NCI-H1105 (cell line): ENCODE measurements at places on chromosomes 12 and 14.

GRCh38 chr14:94681300-94682060 lies 69.3 kb downstream of the SERPINA3 start:
- no peak for DNase-seq

DNA sequence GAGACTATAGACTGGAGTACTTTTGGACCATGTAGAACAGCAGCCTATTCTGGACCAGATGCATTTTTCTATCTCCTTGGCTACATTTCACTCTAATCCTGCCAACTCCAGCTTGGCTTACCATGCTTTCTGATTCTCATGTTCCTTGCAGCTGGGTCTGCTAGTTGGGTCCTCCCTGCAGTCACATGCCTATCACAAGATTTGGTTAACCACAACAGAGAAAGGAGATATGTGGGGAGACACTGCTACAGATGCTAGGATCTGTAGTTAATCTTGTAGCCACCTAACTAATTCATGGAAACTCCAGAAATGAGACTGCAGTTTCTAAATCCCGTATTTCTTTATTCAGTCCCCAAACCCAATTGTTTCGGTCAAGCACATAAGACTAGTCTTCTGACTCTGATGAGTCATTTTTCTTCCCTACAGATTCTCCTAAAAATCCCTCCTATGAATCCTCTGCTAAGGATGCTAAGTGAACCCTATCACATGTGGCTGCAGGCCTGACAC lies 410.6 kb downstream of the DAD1 start:
- no peak for DNase-seq

DNA sequence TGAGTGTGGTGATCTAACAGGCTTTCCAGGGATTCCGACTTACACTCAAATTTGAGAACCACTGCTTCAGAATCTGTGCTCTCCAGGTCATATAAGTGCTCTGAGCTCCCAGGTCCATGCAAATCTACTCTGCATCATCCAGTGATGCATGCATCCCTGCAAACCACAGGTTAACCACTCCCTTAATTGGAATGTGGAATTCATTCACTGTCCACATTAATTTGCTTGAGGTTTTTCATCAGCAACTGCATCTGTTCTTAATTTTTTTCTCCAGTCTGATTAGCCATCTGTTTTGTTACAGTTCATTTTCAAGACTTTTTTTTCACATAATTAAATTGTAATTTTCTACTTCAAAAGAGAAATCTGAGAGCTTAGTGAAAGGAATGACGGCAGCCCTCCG lies 43.4 kb upstream of the RIN3 start:
- no peak for DNase-seq

GRCh38 chr12:124563401-124563800 lies 4.0 kb downstream of the NCOR2 start:
- DNase-seq, result no peak

DNA sequence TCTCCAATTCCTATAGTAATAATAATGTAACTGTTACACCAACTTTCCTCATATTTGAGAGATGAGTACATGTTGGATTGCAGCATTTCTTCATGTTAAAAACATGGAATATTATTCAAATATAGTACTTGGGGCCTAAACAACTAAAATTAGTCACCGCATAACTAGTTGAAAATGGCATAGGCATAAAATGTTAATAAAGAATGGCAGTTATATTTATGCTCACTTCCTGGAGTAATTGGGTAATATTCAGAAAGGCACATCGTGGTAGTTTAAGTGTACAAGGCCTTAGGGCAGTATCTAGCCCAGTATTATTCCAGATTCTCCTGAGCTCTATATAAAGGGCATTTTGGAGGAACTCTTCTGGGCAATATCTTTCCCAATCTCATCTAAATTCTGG lies 46.0 kb downstream of the ERGIC2 start:
- DNase-seq, result no peak

DNA sequence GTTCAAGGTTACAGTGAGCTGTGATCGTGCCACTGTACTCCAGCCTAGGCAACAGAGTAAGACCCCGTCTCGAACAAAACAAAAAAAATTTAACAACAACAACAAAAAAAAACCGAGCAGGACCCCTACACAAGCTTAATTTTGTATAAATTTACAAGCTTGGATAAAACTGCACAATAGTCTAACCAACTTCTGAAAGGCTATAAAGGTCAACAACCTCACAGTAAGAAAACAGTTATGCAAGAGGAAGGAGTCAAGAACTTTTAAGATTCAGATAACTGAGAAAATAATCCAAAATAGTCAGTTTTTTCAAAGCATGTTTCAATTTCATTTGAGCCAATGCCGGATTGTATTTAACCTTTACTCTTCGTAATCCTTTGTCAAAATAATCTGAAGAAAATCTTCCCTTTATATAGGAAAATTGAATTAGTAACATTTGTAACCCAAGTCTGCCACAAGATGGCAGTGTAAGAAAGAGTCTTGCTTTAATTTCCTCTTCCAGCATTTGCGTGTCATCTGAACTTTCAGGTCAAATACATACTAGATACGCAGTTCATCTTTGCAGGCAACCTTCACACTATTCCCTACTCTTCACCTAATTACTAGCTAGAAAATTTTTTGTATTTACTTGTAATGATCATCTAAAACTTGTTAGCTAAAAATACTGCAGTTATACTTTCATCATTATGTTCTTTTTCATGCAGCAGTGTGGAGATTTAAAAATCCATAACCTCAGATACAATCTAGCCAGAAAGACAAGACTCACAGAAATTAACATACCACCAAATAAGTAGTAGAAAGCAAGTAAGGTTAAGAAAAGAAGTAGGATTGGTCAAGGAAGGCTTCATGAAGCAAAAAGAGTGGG lies 5.8 kb downstream of the CCNB1IP1 start:
- peak; percentile 47 for DNase-seq

GRCh38 chr12:122834921-122835749 lies at the start of gene HIP1R:
Gene HIP1R, plus strand, starts transcription at chr12:122835457. Its CDS starts 94 bp downstream, at chr12:122835551.
- DNase-seq, result peak; percentile 36

GRCh38 chr14:91341751-91342154 lies 75.9 kb downstream of the CCDC88C start:
- no peak for DNase-seq

- DNase-seq, result no peak
These were observed 329.0 kb downstream of the TMEM121 start for GRCh38 chr14:105855246-105855892.
